Spinal cord (tissue), 10 donors: ENCODE measurements at places on chromosomes 13 and 19.

DNA sequence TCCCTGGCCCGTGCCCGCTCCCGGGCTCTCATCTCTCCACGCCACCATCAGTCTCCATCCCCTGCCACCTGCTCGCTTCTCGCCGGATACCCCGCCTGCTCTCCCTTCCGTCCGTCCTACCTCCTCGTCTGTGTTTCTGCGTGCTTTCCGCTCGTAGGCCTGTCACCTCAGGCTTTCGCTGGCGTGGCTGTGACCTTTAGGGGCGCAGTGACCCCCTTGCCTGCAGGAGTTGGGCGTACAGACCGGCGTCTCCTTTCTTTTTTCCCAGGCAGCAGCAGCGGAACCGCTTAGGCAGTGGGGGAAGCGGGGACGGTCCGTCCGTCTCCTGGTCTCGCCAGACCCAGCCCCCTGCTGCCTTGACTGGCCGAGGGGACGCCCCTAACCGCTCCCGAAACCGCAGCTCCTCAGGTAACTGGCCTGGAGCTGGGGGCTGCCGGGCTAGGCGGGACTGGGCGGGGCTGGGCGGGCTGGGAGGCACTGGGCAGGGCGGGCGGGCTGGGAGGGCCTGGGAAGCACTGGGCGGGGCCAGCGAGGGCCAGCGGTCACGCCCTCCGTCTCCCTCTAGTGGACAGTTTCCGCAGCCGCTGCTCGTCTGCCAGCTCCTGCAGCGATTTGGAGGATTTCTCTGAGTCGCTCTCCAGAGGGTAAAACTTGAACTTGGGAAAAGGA lies 6.3 kb downstream of the PGLYRP1 start:
- DNase-seq: no peak

- DNase-seq: no peak
These were observed 7.3 kb downstream of the LYL1 start for GRCh38 chr19:13095393-13095784.

DNA sequence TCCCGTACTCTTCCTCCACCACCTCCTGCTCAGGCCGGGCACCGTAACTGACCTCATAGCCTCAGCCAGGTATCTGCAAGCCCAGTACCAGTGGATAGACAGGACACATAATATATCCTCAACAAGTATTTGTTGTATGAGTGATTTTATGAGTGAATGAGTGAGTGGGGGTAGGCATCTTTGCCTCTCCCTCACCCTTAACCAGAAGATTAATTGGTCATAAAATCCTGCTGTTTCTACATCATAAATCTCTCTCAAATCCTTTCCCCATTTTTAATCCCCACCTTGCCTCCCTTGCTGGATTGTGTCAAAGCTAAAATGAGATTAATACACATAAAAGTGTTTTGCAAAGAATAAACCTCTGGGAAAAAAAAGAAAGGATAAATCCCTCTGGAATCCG lies 44.4 kb upstream of the HMGB1 start:
- no peak for DNase-seq

GRCh38 chr19:57642396-57643046 lies 9.6 kb downstream of the ZNF211 start:
- no peak for DNase-seq

DNA sequence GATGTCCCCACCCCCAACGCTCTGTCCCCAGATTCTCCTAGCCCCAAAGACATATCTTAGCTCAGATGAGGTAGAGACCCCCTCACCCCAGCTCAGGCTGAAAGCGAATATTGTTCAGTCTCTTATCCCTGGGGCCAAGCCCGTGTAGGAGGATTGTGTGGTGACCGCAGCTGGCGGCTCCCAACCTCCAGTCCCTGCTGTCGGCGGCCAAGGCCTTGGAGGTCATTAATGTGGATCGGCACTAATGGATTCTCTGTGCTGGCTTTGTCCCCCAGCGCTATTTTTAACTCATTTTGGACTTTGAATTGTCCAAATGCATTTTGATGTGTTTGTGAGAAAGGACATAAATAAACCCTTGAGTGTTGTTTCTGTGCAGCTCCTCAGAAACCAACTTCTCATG lies 124.2 kb downstream of the UQCRFS1 start:
- DNase-seq: no peak

DNA sequence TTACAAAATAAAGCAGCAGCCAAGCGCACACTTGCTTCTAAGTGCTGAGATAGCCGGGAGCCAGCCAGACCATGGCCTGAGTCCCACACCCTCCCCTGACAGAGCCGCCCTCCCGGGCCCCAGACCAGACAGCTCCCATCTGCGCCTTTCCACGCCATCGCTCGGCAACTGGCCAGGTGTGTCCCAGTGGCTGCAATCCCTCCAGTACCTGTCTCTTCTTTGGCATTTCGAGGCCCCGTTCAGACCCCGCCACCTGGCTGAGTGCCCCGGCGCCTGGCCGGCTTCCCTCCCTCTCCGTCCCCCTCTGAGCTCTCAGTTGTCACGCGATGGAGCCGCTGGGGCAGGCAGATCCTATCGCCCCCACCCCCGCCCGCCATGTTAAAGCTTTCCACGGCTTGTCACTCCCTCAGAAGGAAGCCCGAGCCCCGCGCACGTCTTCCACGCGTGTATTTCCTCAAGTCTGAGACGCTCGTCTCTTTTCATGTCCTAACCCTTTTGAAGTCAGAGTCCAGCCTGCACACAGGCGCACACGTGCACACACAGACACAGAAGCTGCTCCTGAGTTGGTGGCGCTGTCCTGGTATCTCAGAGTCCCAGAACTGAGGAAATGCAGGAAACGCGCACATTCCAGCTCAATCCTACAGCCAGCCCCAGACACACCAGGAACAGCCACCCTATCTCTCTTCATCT lies 7.9 kb downstream of the MLLT1 start:
- no peak for DNase-seq

DNA sequence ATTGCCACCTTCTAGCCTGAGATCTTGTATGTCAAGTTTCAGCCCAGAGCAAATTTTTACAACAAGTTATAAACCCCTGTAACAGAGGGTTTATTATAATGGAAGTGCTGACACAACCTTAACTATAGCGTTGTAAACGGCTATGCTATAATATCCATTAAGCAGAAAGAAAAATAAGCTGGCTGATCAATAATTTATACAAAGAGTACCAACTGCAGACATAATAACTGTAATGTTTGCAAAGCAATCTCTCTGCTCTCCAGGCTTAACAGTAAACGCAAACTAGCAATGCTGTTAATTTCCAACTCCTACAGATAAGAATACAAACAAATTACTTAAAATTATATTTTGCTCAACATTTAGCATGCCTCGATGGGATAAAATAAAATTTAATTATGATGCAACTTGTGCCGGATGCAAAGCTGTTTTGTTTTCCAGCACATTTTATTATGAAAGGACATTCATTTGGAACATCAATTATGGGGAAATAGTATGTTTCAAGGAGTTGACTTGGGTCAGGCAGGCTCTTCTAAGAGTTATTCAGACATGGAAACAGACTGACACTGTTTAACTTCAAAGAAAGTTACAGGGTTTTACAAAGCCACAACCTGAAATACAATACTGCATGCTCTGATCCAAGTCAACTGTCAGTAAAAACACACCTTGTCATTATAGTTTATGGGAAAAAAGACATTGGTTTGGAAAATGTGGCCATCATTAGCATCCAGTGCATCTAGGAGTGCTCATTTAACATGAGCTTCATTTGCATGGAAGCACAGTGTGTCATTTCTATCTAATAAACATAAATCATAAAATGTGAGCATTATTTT lies 6.6 kb upstream of the DACH1 start:
- DNase-seq: no peak

GRCh38 chr13:42815681-42816080 lies 34.3 kb downstream of the FAM216B start:
- no peak for DNase-seq

DNA sequence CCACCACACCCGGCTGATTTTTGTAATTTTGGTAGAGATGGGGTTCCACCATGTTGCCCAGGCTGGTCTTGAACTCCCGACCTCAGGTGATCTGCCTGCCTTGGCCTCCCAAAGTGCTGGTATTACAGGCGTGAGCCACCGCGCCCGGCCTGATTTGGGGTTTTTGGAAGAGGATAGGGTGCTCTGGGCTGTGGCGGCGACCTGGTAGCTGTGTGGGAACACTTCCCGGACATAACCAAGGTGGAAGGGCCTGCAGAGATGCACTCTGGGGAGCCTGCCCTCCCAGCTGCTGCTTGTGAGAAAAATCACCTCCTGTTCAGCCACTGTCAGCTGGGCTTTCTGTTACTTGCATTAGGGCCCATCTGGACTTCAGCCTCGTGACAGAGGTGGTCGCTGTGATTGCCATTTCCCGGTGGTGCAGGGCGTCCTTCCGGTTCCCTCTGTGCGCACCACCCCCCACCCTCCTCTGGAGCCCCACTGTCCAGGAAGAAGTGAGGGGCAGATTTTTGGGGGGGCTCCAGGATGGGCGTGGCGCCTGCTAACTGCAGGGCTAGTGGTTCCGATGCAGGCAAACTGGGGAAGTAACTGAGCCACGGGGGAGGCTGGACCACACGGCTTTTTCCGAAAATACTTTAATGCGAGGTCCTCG lies 7.5 kb downstream of the IL4I1 start:
- no peak for DNase-seq

DNA sequence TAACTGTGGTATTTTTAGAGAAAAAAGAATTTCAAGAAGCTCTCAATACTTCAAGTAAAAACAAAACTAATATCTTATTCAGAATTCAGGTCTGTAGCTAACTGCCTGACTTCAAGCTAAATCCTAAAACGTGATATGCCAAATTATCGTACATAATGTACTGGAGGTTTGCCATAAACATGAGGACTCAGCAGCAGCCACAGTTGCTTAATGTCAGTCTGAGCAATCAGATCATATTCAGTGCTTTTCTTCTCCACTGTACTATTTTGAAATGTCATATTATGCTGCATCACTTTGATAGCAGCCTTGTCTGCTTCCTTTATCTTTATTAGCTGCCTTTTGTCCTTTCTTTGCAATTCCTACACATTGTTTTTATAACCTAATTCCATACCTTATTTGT lies 265.1 kb upstream of the EDNRB start:
- no peak for DNase-seq

- no peak for DNase-seq
These were observed 9.0 kb upstream of the LTBP4 start for GRCh38 chr19:40592170-40592569.

DNA sequence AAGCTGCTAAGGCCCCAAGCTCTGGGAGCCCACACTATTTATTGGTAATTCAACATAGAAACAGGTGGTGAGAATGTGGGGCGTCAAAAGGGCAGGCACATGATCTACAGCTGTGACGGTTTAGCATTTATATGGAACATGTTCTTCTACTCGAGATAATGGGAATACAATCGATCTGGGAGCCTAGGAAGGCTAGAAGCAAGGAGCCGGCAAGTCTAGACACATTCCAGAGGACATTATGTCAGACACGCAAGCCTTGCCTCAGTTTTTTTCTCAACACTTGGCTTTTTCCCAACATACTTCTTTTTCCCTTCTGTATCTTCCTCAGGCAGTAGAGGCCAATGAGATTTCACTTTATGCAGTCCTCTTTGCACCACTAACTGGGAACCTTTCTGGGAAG lies 315.7 kb upstream of the SLITRK5 start:
- no peak for DNase-seq

DNA sequence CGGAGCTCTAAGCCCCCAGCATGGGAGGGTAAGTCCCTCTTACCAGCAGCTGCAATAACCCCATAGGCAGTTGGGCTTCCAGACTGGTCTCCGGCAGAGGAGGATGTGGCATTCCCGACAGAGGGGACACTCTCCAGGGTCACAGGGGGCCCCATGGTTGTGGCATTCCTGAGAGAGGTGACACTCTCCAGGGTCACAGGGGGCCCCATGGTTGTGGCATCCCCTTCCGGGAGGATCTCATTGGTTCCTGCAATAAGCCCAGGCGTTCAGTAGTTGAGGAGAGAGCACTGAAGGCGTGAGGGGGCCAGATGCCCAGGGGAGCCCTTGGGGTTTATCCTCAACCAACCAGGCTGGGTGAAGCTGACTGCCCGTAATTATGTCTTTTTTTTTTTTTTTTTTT lies 5.4 kb downstream of the CD320 start:
- DNase-seq: no peak

GRCh38 chr13:100848304-100848703 lies 173.7 kb upstream of the TMTC4 start:
- no peak for DNase-seq

DNA sequence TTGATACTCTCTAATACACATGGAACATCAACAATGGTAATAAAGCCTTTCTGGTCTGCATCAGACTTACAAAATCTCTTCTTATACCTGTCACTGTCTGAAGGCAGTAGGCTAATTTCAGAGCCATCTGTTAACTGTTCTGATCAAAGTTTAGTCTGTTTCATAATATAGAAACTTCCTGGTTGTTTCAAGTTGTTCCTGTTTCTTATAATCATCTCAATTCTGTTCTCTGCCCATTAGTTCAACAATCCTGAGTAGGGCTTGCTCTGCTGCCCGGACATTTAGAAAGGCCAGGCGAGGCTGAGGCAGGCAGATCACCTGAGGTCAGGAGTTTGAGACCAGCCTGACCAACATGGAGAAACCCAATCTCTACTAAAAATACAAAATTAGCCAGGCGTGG lies 5.4 kb upstream of the ZSCAN5A start:
- DNase-seq: no peak

DNA sequence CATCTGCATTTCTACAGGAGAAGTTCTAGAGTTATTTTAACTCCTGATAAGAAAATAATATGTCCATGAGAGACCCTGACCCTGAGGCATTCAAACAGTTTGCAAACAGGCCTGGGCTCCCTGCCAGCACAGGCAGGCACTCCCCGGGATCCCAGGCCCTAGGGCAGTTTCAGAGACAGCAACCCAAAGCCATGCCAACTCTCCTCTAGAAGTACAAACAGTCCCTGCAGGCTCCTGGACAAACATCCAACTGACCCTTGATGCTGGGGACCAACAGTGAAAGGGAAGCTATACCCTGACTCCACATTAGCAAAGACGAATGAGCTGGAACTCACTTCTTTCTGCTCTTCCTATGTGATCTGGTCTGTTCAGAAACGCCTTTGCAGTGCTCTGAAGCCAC lies 44.8 kb downstream of the CCDC70 start:
- no peak for DNase-seq

- no peak for DNase-seq
These were observed 76.5 kb downstream of the C1QTNF9 start for GRCh38 chr13:24385902-24386301.

- DNase-seq: no peak
These were observed 1006.5 kb downstream of the DIAPH3 start for GRCh38 chr13:59157181-59157580.
